ENCODE measurements at places on chromosomes 7 and 10. TPM values are rescaled to one million over a fixed set of nuclear protein-coding genes. Genes with fewer than 3 reads are reported as not detected.

DNA sequence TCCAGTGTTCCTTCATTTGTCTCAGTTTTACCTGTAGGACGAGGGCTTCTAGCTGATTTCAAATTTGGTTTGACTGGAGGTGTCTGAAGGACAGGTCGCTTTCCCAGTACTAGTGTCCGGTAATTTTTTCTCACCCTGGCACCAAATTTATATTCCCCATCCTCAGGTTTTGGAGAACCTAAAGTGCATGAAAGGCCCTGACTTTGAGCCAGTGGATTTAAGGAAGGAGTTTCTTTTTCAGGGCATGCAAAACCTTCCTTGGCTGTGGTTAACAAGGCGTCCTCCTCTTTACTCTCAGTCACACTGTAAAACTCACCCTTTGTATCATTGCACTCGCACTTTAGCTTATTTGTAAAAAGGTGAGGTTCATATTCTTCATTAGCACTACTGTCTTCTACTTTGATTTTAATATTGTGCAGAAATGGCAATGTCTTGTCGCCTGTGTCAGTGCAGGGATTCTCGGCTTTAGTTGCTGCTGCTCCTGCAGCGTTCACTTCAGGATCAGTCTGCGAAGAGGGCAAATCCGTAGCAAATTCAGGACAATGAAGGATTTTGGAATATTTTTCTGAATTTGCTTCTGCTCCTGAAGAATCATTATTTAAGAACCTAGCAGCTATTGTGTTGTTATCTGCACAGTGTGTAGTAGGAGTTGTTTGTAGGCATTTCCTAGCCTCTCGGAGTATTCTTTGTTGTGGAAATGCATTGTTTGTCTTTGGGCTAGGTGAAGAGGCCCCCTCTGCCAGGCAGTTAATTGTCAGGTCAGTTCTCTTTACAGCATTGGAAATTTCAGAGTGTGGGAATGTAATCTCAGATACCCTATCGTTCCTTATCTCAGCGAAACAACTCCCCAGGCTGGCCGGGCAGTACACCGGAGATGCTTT, 9.9 kb downstream of the SKIDA1 start:
- H3K27me3 ChIP-seq: peaks cover 11% of the 10 kb centered on the region
- peaks cover 17% of the 10 kb centered on the region for H3K36me3 ChIP-seq
- peaks cover 69% of the 10 kb centered on the region for H3K4me1 ChIP-seq
- H3K4me3 ChIP-seq: peak overlapping the region; percentile 95
- H3K27ac ChIP-seq: peak overlapping the region; percentile 93

DNA sequence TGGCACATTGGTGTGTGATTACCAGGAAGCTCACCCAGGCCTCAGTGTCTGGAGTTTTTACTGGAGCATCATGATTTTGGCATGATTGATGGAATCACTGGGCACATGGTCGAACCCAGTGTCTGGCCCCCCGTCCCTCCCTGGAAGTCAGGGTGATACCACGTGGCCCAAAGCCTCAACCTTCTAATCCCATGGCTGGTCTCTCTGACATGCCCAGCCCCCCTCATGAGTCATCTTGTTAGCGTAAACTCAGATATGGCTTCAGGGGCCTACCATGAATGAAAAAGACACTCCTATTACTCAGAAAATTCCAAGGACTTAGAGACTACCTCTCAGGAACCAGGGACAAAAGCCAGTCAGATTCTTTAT, 109.3 kb downstream of the GRK5 start:
- peaks cover 33% of the 10 kb centered on the region for H3K36me3 ChIP-seq
- no peak for DNase-seq
- peak overlapping the region; percentile 86 for H3K27ac ChIP-seq
- peak overlapping the region; percentile 24 for H3K4me3 ChIP-seq
- peaks cover 40% of the 10 kb centered on the region for H3K27me3 ChIP-seq
- peaks cover 77% of the 10 kb centered on the region for H3K4me1 ChIP-seq

DNA sequence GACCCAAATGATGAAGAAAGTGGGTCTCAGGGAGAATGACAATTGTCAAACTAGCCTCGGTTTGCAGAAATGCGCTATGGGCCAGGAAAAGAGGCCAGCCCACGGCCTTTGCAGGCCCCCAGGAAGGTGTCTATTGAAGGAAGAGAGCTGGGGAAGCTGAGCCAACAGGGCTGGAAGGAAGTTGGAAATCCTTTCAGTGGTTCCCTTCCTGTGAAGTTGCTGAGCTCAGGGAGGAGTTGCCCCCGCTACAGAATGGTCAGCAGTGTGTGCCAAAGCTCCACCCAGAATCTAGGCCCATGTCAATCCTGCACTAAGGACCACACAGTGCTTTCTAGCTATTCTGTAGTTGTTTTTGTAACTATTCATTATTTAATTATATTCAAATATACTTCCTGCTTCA, 91.6 kb upstream of the ANLN start:
- H3K36me3 ChIP-seq: peaks cover 13% of the 10 kb centered on the region
- H3K4me3 ChIP-seq: no peak overlapping the region
- peaks cover 45% of the 10 kb centered on the region for H3K4me1 ChIP-seq
- DNase-seq: no peak
- H3K27me3 ChIP-seq: peaks cover 1% of the 10 kb centered on the region
- H3K27ac ChIP-seq: peak overlapping the region; percentile 42

GRCh38 chr7:26493737-26494428, 202.2 kb downstream of the SNX10 start:
- no peak overlapping the region for H3K4me3 ChIP-seq
- peaks cover 2% of the 10 kb centered on the region for H3K27me3 ChIP-seq
- no peak overlapping the region for H3K27ac ChIP-seq
- H3K36me3 ChIP-seq: no peaks in the 10 kb centered on the region
- no peak for DNase-seq

GRCh38 chr7:24911213-24911603, 68.8 kb downstream of the OSBPL3 start:
- no peak overlapping the region for H3K4me3 ChIP-seq
- H3K4me1 ChIP-seq: peaks cover 2% of the 10 kb centered on the region

DNA sequence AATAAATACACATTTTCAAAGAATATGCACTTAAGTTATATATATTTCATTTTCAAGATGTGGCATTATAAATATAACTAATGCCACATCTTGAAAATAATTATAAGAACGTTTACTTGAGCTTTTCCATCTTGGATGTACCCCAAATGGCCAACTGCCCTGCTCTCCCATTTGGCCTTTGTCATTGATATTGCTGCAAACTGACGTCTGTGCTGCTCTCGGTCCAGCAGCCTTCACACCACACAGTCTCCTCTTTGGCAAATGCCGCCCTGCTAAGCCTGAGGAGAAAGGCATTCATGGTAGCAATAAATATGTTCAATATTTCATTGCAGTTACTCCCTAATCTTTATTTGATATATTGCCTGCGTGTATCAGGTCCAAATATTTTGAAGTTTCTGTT, 384.6 kb upstream of the ADARB2 start:
- no peak overlapping the region for H3K4me3 ChIP-seq
- H3K27ac ChIP-seq: no peak overlapping the region
- peaks cover 2% of the 10 kb centered on the region for H3K27me3 ChIP-seq

GRCh38 chr10:114402871-114403540, 1.3 kb downstream of the AFAP1L2 start:
- H3K27me3 ChIP-seq: peaks cover 14% of the 10 kb centered on the region
- H3K4me3 ChIP-seq: peak overlapping the region; percentile 83
- peaks cover 3% of the 10 kb centered on the region for H3K36me3 ChIP-seq
- no peak for DNase-seq

DNA sequence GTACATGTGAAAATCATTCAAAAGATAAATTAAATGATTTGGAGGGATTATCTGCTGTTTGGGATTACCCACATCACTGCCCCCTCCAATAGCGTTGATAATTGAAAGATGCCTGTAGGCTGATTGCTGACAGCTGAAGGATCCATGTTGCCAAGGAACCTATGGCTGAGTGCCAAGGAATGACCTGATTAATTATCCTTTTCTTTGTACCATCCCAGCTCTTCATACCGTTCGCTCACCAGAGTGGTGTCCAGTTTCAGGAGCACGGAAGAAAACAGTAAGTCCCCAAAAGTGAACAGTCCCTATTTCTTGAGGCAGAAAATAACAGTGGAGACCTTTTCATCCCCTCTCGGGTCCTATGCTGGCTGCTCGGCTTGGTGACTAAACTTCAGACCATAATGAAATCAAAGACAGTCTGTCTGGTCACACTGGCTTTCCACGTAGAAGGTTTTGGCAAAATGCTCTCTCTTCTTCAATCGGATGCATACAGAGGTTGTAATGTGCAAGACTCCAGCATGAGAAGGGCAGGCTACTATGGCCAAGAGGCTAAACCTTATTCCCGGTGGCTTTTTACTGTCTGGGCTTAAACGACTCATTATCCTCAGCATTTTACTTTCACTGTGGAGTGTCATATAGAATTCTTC, 108.8 kb downstream of the SPAG6 start:
- no peak overlapping the region for H3K4me3 ChIP-seq
- DNase-seq: no peak
- no peaks in the 10 kb centered on the region for H3K27me3 ChIP-seq
- H3K36me3 ChIP-seq: no peaks in the 10 kb centered on the region

DNA sequence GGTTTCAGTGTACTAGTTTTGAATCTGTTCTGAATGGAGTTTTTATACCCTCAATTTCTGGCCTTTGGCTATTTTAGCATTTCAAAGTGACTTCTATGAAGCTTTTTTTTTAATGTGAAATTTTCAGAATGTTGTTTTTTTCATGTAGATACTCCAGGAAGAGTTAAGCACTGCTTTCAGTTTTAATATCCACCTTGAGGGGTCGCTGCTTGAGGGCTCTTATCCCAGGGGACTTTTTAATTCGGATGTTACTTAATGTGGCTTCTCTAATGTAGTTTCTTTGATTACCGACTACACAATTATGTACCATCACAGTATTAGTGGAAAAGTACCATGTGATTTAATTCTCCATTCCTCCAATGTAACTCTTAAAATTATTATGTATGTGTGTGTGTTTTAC, 5.2 kb downstream of the IFIT5 start:
- H3K4me3 ChIP-seq: no peak overlapping the region
- peaks cover 5% of the 10 kb centered on the region for H3K36me3 ChIP-seq
- H3K4me1 ChIP-seq: peaks cover 8% of the 10 kb centered on the region
- peak; percentile 17 for DNase-seq

GRCh38 chr10:51010977-51011376, 63.3 kb upstream of the PRKG1 start:
- DNase-seq: peak; percentile 36
- no peaks in the 10 kb centered on the region for H3K4me1 ChIP-seq
- H3K4me3 ChIP-seq: no peak overlapping the region
- no peaks in the 10 kb centered on the region for H3K36me3 ChIP-seq
- H3K27me3 ChIP-seq: no peaks in the 10 kb centered on the region

Gene ADIRF
- not detected for total RNA-seq

Gene TSPAN15
- 195 TPM for total RNA-seq

Gene MARCHF5
- 46.0 TPM for total RNA-seq

Data from endothelial cell (in vitro differentiated cells).